ENCODE measurements at places on chromosomes 5 and 9.

GRCh38 chr5:141694479-141694878 is 12.4 kb upstream of the ARAP3 start:
- DNase-seq, result no peak

DNA sequence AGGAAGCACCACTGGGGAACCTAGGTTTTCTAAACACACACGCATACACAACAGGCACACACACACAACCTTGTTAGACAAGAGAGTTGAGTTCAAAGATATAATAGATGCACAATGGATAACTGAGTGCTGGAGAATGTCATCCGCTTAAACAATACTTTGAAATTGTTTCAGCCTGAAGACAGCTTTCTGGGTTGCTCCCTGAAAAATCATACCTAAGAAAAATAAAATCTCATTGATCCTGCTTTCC is 126.1 kb downstream of the TMEM161B start:
- DNase-seq, result no peak

DNA sequence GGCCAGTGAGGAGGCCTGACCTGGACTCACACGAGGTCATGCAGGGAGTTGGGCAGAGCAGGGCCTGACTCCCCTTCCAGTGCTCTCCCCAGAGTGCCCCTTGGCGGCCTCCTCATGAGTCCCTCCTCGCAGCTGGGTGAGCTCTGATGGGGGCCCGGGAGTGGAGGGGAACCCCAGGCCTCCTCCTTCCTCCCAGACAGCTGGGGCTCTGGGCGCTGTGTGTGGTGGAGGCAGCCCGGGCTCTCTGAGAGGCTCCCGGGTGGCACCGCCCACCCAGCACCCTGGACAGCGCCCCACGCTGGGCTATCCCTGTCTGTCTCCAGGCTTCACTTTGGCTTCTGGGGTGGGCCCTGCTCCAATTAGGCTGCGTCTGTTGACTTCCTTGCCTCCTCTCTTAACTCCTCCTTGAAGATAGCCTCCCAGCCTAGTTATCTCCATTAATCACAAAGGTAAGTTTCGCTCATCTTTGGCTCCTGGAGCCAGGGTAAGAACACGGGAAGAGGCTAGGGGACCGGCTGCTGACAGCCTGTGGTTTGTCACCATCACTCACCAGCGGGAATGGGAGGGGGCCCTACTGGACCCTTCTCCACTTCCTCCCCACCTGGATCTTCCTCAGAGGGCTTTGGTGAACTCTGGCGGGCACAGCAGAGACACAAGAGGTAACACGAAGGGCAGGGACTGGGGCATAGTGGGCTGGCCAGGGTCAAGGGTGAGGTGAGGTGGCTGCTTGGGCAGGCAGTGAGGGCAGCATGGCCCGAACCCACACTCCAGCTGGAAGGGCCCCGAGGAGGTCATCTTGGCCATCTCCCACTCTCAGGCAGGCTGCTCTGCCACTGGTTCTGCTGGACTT is 13.1 kb downstream of the PSD2 start:
- no peak for DNase-seq

GRCh38 chr5:10063997-10064396 is 185.7 kb downstream of the ATPSCKMT start:
- no peak for DNase-seq

GRCh38 chr5:127969651-127970050 is 113.9 kb upstream of the SLC12A2 start:
- DNase-seq, result no peak

- peak; percentile 70 for DNase-seq
Observed at GRCh38 chr9:35736201-35736633, 3.8 kb downstream of the CREB3 start.

All from CD4-positive, alpha-beta T cell treated with Interferon gamma for 1 hour (primary cell).